Stimulated activated naive CD4-positive, alpha-beta T cell (primary cell): ENCODE measurements at places on chromosomes 1 and 21.

GRCh38 chr21:36501589-36501892 lies 21.6 kb upstream of the CLDN14 start:
- DNase-seq = no peak

GRCh38 chr1:107220036-107220435 lies 79.2 kb downstream of the NTNG1 start:
- no peak for DNase-seq

GRCh38 chr1:203954788-203955552 lies 93.6 kb downstream of the SNRPE start:
- DNase-seq = no peak

GRCh38 chr21:28758883-28759242 lies 233.8 kb downstream of the LTN1 start:
- no peak for DNase-seq

DNA sequence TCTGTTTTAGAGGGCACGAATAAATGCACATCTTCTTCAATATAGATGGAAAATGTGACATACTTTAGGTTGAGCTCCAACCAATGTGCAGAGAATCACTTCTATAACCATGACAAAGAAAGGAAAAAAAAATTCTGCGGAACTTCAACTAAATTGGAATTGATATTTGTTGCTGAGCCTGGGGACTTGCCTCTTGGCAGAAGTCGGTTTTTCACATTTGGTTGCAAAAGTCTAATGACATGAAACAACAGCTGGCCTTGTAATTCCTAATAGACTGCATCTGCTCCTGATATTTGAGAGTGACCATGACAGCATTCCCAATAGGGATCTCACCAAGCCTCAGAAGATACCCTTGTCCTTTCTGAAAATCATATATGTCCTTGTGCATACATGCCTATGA lies 112.8 kb downstream of the PRRX1 start:
- no peak for DNase-seq

DNA sequence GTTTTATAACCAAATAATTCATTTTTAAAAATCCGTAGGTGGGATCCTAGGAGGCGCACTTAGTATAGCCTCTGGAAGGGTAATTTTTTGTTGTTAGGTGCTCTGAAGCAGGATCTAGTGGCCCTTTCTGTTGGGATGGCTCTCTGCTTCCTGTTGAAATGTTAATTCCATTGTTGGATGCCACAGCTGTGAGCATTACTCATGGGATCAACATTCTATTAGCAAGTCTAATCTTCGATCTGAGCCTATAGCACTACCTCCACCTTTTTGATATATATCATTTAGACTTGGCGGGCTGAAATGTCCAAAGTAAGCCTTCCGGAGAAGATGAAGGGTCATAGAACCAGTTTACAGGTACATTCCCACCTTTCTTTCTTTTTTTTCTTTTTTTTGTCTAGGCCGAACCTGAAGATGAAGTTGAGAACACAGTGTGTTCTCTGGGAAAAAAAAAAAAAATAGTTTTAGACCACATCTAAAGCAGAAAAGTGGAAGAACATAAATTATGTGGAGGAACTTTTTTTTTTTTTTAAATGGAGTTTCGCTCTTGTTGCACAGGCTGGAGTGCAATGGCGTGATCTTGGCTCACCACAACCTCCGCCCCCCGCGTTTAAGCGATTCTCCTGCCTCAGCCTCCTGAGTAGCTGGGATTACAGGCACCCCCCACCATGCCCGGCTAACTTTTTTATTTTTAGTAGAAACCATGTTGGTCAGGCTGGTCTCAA lies 1.4 kb downstream of the CXADR start:
- DNase-seq = no peak

DNA sequence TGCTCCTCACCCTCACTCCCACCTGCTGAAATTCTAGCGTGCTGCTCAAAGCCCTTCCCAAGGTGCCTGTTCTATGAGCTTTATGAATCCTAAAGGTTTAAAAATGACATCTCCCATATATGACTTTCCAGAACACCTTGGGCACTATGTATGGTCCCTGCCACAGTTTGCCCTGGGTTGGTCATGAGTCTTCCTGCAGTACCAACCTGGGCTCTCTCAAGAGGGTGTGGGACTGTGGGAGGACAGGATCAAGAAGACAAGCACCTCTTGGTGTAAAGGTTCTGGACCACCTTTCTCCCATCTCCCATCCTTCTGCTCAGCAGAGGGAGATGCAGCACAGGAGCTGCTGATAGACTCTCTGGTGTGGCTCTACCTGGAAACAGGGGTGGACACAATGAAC lies 134.1 kb downstream of the FCRL5 start:
- no peak for DNase-seq

DNA sequence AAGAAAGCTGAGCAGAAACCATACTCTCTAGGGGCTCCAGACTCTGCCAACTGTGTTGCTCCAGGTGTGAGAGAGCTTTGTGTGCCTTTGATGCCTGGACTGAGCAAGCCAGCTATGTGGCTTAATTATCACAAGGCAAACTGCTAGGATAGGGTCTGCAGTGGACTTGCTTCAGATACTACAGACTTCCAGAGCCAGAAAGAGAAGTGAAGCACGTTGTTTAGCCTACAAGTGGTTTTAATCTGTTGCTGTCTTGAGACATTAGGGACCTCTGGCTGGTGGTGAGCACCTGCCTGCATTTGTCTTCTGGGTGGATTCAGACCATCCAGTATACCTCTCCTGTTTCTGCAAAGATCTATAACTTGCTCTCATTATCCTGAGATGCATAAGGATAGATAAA lies 353.4 kb upstream of the PLXNA2 start:
- no peak for DNase-seq

DNA sequence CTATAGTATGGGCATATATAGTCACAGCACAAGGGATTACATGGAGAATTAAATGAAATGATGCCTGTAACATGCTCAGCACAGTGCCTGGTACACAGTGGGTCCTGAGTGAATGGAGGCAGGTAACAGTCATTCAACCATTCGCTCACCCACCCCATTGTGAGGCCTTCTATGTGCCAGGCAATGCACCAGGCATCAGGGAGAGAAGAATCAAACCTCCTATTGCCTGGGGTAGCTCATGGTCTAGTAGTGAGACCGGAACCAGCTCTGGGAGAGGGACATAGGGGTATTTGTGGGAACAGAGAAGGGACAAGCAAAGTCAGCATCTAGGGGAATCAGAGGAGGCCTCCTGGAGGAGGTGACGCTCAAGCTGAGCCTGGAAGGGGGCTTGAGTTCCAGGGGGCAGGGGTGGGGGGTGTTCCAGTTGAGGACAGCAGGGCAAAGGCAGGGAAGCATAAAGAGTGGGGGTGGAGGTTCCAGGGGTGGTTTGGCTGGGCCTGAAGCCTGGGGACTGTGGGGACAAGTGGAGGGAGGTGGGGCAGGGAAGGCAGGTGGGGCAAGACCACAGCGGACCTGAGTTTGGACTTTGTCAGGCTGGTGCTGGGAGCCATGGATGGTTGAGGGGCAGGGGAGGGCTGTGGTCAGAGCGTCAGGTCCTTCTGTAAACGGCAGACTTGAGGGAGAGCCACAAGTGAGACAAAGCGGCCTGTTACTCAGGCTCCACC lies 591.6 kb downstream of the PTPRU start:
- DNase-seq = no peak
